Activated effector memory CD4-positive, alpha-beta T cell treated with anti-CD3 and anti-CD28 coated beads, Interleukin-2, amount 50 U/mL, for 16 hours (primary cell): ENCODE measurements at places on chromosomes 1 and 21.

- DNase-seq = no peak
These were observed 158.2 kb upstream of the RUNX1 start for GRCh38 chr21:35207322-35207721.

DNA sequence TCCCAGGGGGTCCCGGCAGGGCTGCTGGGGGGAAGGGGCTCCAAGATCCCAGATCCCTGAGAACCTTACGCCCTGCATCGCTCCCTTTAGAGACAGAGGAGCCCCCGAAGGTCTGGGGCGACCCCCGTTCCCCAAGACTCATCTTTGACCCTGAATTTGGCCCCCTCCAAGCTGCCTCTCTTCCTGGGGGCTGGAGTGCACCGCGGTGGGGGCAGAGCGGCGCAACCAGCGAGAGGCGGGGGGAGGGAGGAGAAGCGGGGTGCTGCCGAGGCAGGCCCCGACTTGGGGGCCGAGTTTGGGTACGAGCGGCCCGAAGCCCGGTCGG is 5.4 kb upstream of the PLEKHG5 start:
- DNase-seq = no peak

DNA sequence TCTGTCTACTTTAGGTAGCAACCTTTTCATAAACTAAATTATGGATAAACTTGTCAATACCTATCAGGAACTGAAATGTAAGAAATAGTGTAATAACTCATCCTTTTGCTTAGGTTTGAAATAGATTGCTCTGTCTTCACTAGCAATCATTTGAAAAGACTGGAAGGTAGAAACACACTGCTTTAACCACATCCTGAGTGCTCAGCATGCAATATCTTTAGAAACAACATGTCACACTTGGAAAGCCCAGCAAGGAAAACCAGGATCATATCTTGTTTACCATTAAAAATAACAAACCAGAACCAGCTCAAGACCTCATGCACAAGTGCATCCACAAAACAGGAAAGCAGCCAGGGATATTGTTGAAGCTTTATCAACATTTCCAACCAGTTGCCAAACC is 3.6 kb downstream of the KCNJ6 start:
- DNase-seq = no peak

- DNase-seq = no peak
These were observed 39.4 kb downstream of the ZP4 start for GRCh38 chr1:237851210-237851845.

GRCh38 chr1:243406424-243406823 is 150.6 kb downstream of the SDCCAG8 start:
- DNase-seq = no peak

DNA sequence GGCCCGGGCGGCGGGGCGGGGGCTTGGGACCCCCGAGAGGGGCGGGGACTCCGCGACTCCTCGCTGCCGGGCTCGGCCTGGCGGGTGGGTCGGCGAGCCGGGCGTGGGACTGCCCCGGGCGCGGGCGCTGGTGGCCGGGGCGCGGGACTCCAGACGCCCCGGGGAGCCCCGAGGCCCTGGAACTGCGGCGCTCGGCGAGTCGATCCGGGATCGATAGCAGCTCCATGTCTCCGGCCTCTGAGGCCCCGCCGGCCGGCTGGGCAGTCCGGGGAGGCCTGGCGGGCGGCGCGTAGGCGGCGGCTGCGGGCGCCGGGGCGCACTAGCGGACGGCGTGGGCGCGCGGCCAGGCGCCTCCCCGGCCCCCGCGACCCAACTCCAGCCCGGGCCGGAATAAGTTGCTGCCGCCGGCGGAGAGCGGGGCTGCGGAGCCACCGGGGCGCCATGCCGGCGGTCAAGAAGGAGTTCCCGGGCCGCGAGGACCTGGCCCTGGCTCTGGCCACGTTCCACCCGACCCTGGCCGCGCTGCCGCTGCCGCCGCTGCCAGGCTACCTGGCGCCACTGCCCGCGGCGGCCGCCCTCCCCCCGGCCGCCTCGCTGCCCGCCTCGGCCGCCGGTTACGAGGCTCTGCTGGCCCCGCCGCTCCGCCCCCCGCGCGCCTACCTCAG is 400 bp downstream of the SAMD11 start:
- no peak for DNase-seq

- DNase-seq = no peak
These were observed 425.1 kb downstream of the SETD4 start for GRCh38 chr21:35635261-35635660.

- no peak for DNase-seq
These were observed 122.8 kb upstream of the C8B start for GRCh38 chr1:57088653-57089052.

- no peak for DNase-seq
These were observed 145.8 kb downstream of the PATJ start for GRCh38 chr1:61887931-61888564.

DNA sequence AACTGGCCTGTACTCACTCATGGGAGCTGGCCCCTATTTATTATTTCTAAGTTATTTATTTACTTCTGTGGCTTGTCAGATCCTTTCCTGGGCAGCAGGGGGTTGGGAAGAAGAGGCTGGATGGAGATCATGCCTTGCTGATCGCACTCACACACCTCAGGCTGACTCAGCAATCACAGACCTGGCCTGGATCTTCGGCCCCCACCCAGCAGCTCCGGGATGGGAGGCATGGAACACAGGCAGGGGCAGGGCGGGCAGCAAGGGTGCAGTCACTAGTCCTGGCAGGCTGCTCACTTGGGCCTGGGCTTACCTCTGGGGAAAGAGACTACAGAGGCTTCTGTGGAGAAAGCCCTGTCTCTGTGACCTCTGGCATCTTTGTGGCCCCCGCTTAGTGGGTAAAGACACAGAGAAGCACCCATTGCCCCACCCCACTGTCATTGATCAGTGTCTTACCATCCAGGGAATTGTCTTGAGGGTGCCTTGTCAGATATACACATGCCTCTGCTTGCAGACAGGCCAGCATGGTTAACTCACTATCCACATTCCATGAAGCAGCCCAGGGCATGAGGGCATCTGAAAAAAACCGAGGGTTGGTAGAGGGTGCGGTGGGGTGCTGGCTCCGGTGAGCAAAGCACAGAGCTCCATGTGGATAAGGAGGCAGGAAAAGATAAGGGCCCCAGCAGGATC is 3.7 kb downstream of the ARTN start:
- no peak for DNase-seq

DNA sequence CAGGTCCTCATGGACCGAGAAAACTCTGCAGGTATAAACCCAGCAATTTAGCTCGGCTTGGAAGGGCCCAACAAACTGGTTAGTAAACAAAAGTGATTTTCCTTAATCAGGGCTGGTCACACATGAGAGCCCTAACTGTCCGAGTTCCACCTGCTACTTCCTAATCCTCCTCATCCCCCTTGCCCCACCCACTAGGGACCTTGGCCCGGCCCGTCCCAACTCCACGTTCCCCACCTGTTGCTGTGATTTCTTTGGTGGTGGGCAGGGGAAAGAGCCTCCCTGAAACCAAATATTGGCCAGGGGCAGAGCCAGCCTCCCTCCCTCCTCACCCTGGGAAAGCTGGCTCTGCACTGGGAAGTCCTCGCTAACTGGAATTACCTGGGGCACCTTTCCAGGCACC is 304.2 kb upstream of the PROX1 start:
- no peak for DNase-seq

DNA sequence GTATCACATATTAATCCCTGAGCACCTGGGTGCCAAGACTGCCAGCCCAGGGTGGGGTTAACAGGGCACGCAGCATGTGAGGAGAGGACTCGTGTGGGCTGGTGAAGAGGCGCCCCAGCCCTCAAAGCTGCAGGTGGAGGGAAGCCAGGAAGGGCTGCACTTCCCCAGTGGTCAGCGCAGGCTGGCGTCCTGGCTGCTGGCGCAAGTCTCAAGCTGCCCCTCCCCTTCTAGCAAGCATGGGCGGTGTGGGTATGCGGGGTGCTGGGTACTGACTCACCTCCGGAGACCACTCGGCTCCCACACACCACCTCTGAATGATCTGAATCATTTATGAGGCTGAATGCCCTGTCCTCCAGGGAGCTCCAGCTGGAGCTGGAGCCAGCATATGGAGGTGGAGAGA is 44.0 kb downstream of the EIF2D start:
- no peak for DNase-seq

DNA sequence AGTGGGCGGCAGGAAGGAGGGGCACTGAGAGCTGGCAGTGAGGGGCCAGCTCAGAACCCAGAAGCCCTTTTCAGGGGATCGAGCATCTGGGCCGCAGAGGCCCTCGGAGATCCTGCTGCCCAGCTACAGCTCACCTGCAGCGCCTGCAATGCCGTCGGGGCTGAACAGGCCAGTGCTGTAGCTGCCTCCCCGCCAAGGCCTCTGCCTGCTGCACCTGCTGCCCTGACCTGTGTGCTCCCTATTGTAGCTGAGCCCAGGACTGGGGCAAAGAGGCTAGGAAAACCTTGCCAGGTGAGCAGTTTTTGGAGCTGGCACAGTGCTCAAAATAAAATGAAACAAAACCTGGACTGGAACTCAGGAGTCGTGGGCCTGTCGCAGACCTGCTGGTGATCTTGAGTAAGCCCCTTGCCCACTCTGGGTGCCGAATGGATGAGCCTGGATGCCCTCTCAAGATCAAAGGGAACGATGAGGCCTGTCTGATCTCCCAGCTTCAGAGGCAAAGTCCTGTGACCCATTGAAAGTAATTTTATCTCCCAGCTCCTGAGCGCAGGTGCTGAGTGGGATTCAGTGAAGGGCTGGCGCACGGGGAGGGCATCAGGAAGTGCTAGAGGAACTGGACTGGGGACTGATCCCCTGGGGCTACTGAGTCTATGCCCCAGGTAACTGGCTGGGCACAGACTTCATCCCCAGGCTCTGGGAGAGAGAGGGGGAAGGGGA is 154.6 kb downstream of the FOXD2 start:
- no peak for DNase-seq

GRCh38 chr1:116504308-116505156 is 66.3 kb downstream of the CD58 start:
- DNase-seq = peak; percentile 93

- DNase-seq = no peak
These were observed 52.9 kb downstream of the GADD45A start for GRCh38 chr1:67737875-67738274.

DNA sequence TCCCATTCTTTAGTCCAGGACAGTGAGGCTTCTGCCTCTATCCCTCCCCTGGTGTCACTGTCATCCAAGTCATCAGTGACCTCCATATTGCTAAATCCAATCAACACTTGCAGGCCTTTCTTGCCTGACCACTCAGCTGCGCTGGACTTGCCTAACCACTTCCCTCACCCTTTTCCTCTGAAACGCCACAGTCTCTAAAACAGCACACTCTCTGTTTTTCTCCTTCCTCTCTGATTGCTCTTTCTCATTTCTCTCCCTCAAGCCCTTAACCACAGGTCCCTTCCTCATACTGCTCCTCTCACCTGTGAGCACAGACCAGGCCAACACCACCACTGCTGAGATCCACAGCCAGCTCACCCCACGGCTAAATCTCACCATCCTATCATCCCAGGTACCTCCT is 17.5 kb downstream of the TAL1 start:
- DNase-seq = peak; percentile 24

DNA sequence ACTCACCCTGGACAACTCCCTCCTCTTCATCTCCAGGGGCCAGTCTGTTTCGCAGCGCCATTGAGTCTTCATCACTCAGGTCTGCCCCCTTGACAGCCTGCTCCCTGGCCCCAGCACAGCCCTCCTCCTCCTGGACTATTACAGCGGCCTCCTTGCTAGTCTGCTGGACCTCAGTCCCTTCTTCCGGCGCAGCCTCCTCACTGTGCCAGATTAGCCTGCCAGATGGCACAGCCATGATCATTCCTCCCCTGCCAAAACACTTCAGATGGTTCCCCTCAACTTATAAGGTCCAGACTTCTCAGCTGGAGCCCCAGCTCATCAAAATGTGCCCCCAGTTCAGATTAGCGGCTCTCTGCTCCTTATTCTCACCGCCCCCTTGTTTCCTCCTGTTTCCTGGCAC is 7.0 kb upstream of the CELSR2 start:
- no peak for DNase-seq

DNA sequence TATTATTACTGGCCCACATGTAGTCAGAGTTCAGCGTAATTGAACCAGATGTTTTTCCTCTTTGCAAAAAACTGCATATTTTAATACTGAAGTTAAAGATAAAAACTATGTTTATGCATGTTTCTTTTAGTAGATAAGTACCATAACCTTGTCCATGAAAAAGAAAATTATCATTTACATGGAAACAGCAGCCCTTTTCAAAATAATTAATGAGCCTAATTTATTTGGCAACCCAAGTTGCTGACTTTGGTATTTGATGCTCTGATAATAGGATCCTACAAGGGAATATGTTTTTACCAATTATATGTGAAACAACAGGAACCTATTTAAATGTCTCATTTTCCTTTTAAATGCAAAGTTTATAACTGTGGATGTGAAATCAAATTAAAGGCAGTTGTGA is 281.3 kb upstream of the C1orf105 start:
- DNase-seq = no peak

GRCh38 chr21:16076465-16076864 is 346.7 kb downstream of the USP25 start:
- no peak for DNase-seq

- DNase-seq = no peak
These were observed 4.2 kb downstream of the ELAPOR1 start for GRCh38 chr1:109118089-109118488.
